Epithelial cell of proximal tubule (primary cell): ENCODE measurements at places on chromosomes 11 and 22.

DNA sequence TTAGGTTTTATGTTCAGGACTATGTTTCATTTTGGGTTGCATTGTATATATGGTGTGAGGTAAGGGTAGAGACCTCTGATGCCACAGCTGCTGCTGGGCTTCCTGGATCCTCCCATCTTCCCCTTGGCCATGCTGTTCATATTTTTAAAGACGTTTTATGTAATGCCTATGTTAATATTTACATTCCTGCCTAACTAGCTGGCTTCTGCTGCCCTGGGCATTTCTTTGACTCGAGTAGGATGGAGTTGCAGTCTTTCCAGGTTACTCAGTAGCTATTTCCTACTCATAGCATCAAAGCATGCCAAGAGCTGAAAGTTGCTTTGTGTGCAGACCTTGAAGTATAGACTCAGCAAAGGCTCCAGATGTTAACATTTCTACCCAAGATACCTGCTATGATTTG is 220.5 kb upstream of the CADM1 start:
- DNase-seq, result no peak

DNA sequence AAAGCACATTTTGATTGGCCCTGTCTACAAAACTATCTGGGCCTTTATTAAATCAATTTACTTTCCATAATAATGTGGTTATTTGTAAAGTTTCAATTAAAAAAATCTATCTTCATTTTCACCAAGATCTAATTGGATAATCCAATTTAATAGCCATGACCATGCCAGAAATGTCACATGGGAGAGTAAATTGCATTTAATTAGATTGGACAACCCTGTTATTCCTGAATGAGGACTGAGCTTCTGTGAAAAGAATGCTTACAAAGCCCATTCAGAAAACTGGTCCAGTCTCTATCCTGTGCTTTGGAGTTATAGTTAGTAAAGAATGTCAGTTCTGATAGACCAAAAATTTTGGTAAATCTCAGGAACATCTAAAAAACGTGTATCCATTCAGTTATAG is 541.9 kb upstream of the ANO5 start:
- no peak for DNase-seq

DNA sequence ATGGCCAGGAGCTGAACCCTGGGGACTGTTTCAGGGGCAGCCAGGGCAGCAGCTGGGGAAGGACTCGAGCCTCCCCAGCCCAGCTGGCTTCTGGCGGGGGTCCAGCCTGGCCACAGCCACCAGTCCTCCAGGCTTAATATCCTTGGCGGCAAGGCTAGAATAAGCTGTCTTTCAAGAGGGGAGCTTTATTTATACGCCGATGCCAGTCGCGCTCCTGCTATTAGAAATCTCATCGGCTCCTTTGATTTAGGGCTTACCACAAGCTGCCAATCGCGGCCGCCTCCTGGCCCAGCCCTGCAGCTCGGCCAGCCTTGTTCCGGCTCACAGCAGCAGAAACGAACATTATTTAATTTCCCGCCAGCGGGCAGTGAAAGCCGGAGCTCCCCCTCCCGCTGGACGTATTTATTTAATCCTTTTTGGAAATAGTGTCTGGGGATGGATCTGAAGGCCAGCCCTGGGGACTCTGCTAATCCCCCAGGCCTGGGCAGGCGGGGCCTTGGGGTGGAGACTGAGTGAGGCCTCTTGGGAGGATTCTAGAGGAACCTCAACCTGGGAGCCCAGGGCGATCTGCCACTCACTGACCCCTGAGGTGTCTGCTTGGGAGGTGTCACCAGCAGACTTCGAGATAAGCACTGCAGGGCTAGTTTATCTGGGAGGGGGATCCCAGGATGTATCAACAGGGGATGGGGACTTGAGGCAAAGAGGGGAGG is 363.1 kb downstream of the MN1 start:
- DNase-seq, result no peak

GRCh38 chr11:67571443-67571842 is 12.2 kb upstream of the GSTP1 start:
- no peak for DNase-seq

- DNase-seq, result no peak
Observed at GRCh38 chr22:30290342-30291057, 1.2 kb upstream of the CASTOR1 start.

GRCh38 chr22:19396561-19396933 is 35.0 kb downstream of the HIRA start:
- DNase-seq, result no peak

DNA sequence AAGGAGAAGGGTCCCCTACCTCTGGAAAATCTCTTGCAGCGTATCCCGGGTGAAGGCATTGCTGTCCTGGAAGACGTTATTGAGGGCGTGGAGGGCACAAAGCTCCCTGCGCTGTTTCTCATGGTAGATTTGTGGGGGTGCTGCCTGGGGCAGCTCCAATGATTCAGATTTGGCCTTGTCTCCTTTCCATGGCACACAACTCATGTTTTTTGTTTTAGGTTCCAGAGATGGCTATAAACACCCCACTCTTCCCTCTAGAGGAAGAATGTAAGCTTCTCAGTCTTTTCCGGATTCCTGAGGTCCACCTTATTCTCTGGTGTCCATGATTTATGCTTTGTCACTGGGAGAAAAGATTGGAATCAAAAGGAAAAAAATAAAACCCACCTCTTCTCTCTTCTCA is 959 bp downstream of the JOSD1 start:
- DNase-seq, result no peak

- no peak for DNase-seq
Observed at GRCh38 chr11:10708131-10708530, 14.6 kb upstream of the IRAG1 start.

DNA sequence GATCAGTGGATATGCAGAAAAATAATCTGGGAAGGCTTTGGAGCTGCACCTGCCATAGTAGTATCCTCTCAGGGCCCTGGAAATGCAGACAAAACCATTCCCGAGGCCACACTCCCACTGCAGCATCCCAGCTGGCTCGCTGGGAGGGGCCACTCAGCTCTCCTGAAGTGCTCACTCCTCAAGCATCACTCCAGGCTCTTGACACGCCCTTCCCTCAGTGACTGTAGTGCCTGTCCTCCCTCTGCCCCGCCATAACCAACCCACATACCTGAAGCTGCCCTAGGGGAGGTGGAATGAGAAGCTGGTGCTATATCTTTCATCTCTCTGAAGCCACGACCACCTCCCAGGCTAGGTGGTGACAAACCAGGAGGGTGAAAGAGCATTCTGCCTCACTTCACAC is 4.8 kb downstream of the DSCAML1 start:
- DNase-seq, result no peak

GRCh38 chr11:102933627-102934026 is 21.9 kb downstream of the MMP13 start:
- DNase-seq, result no peak

GRCh38 chr11:5226732-5227310 is at the start of gene HBB:
Gene HBB, minus strand, starts transcription at chr11:5227071. Its CDS starts 50 bp downstream, at chr11:5227021.
- no peak for DNase-seq

GRCh38 chr11:64790205-64791095 is 12.1 kb upstream of the SF1 start:
- DNase-seq, result no peak

- DNase-seq, result no peak
Observed at GRCh38 chr11:70085815-70086769, 8.0 kb downstream of the ANO1 start.

GRCh38 chr11:117076941-117077691 is 21.1 kb downstream of the SIK3 start:
- DNase-seq, result no peak

GRCh38 chr11:35424157-35424940 is 5.0 kb upstream of the SLC1A2 start:
- no peak for DNase-seq

DNA sequence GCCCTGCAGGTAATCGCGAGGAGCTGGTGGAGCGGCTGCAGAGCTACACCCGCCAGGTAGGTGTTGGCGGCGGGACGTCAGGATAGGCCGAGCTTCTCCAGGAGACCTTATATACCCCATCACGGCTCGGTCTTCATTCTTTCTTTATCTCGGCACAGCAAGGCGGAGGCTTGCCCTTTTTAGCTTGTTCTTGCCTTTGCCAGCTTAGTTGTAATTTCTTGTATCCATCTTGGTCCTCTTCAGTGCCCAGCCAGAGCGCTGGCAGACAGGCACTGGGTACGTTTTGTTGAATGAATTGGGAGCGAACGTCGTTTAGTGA is 459 bp downstream of the SF3B2 start:
- no peak for DNase-seq

- no peak for DNase-seq
Observed at GRCh38 chr11:122976734-122977469, 4.7 kb downstream of the BSX start.

GRCh38 chr11:45881708-45882368 is 3.6 kb upstream of the MAPK8IP1 start:
- DNase-seq, result no peak

DNA sequence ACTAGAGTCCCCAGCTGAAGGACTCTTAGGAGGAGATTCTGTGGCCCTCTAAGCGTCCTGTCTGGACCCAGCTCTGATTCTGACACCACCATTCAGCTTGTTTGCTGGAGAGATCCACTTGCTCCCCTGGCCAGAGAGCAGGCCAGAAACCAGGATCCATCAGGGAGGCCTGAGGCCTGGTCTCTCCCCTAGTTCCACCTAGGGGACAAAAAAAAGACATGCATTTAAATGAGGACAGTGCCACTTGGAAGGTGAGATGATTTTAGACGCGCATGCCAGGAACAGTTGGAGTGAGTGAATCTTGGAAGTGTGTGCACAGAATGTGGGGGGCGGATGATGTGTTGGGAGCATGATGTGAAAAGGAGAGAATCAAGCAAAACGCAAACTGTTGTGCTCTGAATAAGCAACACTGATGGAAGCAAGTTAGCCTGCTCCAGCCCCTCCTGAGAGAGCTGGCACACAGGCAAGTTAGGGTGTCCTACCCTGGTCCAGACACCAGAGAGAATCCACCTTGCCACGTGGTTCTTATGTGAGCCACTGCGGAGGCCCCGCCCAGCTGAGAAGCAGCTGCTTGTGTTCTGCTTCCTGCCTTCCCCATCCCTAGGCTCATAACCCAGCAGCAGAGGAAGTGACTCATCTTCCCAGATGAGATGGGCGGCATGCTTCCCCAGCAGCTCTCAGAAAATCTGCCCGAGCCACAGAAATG is 8.0 kb upstream of the SLCO2B1 start:
- peak; percentile 42 for DNase-seq

DNA sequence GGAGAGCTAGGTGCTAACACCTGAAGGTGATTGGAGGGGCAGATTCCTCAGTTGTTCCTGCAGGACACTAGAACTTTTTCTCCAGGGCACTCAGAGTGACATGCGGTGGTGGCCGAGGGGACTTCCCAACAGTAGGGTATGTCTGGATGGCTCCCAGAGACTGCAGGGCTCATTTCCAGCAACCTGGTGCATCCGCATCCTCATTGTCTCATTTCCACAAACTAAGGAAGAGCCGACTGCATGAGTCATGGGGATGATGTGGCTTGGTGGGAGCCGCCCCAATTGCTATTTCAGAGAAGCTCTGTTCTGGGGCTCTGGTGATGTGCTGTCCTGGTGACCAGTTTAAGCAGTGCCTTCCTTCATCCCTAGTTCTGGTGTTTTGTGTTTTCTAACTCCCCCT is 2.8 kb upstream of the ROBO4 start:
- no peak for DNase-seq

DNA sequence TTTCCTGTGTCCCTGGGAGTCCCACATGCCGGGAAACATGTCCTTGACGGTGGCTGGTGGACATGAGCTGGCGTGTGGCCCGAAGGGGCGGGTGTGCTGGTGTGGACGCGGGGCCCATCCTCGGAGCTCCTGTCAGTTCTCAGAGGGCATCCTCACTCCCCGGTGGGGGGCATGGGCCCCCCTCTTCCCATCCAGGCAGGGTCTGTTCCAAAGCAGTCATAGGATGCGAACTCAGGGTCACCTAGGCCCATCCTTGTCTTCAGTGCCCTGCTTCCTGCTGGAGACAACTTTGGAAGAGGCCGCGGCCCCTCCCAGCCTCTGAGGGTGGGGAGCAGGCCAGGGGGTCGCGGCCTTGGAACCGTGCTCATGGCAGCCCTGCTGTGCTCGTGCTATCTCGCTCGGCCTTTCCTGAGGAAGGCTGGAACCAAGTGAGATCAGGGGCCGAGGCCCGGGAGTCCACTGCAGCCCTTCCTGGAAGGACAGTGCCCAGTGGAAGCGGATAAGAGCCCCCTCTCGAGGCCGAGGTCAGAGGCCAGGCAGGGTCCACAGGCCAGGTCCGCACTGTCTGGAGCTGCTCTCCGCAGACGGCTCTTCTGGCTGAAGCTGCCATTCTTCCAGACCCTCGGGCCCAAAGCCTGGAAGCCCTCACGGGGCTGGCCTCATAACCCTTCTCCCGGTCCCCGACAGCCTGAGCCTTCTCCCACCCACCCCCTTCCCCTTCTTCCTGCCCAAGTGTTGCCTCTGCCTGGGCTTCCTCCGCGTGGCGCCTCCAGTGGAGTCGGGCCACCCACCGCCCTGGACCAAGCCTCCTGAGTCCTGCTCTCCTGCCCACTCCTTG is 8.7 kb downstream of the GRK2 start:
- no peak for DNase-seq

DNA sequence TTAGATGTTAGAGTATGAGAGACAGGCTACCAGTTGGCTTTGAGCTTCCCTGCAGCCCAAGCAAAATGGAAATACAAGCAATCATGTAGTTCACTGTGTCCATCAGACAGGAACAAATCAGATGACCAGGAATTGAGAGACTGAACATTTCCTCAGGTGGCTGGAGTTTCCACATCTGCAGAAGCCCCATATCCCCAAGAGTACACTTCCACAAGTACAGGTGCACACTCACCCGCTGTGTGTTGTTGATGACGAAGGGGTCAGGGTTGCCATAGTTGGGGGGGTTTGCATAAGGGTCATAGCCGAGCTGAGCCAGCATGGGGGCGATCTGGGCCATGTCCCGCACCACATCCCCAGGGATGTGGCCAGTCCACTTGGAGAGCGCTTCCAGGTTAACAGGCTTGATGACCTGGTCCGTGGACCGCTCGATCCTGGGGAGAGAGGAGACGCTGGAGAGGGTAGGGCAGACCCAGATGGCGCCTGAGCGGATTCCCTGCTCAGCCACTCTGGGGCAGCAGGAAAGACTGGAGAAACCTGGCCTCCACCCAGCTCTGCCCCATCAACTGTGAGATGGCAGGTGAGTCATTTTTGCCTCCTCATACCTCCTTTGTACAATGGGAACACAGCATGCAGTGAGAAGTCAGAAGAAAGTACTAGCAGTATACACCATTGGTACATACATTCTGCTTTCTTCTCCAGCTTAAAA is 23.9 kb upstream of the TFIP11 start:
- DNase-seq, result no peak

- no peak for DNase-seq
Observed at GRCh38 chr11:117221775-117222517, 9.9 kb downstream of the PCSK7 start.

DNA sequence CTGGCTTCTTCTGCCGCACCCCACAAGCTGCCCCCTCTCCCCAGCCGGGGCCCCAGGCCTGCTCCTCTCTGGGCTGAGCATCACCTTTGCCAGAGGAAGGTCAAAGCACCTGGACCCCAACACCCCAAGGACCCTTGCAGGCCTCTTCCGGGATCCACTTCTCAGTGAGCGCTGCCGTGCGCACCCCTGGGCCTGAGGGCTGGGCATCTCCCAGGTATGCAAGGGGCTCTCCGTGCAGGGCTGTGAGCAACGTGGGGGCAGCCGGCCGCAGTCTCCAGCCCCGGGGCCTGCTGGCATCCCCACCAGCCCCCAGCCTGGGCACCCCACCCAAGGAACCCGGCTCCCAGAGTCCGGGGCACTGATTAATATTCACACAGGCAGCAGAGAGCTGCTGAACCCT is 64.0 kb downstream of the BRD1 start:
- DNase-seq, result no peak

- no peak for DNase-seq
Observed at GRCh38 chr11:35725885-35726284, 63.3 kb downstream of the TRIM44 start.
